Sciatic nerve (tissue), 2 donors: ENCODE measurements at places on chromosomes 7 and 10. TPM values are rescaled to one million over a fixed set of nuclear protein-coding genes. Genes with fewer than 3 reads are reported as not detected.

The CCDC3 gene
- 114 TPM for total RNA-seq

The PVRIG gene
- 1.2 TPM for total RNA-seq

The CTAGE4 gene
- total RNA-seq = 2.3 TPM

The RBM48 gene
- 14.1 TPM for total RNA-seq

The ITIH5 gene
- total RNA-seq = 34.9 TPM

The ZNF853 gene
- 8.7 TPM for total RNA-seq

The ZNF727 gene
- 6.8 TPM for total RNA-seq

The ADAM22 gene
- total RNA-seq = 8.5 TPM

The POU6F2 gene
- 2.9 TPM for total RNA-seq

DNA sequence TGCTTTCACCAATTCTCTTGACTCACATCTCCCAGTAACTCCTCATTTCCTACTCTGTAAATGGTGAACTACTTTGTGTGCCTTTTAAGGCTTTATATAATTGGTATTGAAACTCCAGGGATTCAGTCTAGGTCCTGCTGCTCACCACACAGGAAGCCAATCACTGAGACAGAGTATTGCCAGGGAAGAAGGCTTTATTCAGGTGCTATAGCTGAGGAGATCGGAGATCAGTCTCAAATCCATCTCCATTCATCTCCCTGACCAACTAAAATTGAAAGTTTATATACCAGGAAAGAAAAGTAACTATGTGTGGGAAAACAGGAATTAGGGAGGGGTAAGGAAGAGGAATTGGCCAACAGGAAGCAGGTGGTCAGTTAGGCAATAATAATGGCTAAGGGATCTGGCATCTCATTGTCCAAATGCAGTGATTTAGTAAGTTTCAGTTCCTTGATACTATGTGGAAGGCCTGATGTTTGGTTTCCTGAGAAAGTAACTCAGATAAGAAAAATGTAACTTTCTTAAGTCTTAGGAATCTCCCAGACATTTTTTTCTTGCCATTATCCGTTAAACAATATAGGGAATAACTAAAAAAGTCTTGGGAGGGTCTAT, 10.2 kb upstream of the SDHAF3 start:
- DNase-seq = no peak

DNA sequence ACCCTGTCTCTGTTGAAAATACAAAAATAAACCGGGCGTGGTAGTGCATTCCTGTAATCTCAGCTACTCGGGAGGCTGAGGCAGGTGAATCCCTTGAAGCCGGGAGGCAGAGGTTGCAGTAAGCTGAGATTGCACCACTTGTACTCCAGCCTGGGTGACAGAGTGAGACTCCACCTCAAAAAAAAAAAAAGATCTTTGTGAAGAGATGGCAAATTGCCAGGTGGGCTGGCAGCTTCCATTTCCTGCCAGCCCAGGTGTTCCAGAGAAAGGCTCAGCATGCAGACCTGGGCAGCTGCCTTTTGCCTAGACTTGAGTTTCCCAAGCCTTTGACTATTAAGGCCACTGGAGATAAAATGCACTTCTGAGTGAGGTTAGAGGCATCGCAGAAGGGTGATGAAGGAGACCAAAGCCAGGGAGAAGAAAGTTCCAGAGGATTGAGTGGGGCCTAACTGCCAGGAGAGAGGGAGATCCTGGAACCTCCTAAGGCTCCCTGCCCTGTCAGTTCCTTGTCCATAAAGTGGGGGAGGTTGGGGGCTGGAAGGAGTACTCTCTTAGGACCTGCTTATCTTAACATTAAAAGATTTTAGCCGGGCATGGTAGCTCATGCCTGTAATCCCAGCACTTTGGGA, 10.0 kb upstream of the DDIT4 start:
- DNase-seq = no peak

- DNase-seq = no peak
These were observed 28.8 kb upstream of the GNAI1 start for GRCh38 chr7:80105701-80106408.

- DNase-seq = no peak
These were observed 250.5 kb upstream of the KAT6B start for GRCh38 chr10:74575912-74576311.

DNA sequence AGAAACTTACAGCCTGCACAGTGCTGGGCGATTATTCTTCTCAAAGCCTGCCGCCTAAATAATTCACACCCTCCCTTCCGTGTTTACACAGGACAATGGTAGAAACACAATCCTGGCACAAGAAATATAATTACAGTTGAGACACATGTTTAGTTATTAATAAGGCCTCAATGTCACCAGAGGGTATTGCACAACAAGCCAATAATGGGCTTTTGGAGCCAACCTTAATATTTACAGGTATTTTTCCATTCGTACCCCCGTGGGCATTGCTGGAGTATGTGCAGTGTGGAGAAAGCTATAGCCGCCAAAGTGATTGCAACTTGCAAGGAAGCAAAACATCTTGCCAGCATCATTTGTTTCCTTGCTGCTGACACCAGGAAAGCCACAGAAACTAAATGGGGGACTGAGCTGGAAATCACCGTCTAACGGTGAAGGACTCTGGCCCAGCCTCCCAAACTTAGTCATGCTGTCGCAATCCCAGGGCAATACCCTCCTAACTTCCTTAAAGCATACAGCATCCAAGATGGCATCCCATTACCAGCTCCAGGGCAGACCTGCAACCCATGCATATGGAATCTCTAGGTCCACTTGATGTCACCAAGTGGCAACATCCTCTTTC, 8.6 kb downstream of the CALN1 start:
- DNase-seq = no peak

DNA sequence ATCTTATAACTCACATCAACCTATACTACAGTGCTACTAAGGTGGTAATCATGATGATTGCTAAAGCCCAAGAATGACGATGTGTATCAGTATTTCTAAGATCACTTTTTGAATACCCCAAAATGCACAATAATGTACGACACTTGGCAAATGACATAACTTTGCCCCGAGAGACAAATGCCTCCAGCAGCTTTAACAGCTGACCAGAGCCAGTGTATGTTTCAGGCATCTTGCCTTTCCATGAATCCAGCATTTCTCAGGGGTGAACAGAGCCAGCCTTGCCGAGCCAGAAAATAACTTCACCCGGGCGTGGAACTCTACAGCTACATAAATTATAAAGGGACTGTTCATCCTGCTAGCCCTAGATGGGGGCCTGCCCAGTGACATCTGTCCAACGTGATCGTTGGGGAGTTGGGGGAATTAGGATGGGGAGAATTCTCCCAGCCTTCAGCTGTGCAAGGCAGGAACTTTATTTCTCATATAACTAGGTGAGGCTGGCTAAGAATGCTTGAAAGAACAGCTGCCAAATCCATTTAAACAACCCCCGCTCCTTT, 1.8 kb downstream of the IGFBP3 start:
- DNase-seq = no peak

GRCh38 chr7:149568218-149568617, 70.6 kb upstream of the ZNF746 start:
- no peak for DNase-seq

DNA sequence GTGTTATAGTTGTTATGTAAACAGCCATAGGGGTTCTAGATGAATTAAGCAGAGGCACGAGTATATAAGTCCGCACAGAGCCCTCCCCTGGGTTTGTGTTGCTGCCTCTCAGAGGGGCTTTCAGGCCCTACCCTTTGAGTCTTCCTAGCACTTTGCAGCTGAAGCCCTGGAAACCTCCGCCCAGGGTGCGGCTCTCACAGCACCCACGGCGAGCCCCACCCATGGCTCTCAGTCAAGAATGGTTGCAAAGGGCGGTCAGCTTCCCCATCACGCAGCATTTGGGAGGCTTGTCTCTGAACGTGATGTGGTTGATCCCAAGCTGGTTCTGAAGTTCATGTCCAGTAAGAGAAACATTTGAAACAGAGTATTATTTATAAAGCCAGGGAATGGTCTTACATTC, 18.8 kb upstream of the INSIG1 start:
- DNase-seq = no peak
